ENCODE measurements at places on chromosomes 4 and X. TPM values are rescaled to one million over a fixed set of nuclear protein-coding genes. Genes with fewer than 3 reads are reported as not detected.

PLCXD1 gene
- 23.8 TPM for total RNA-seq

SHROOM2 gene
- total RNA-seq: 3.9 TPM

APLN gene
- 2.7 TPM for total RNA-seq

ITIH6 gene
- total RNA-seq: not detected

MAGEB10 gene
- total RNA-seq: not detected
